Mucosa of descending colon (tissue), 3 donors: ENCODE measurements at places on chromosomes 12 and 14.
A peak's percentile ranks its signal among the peaks of the same experiment; 100 is the strongest.

DNA sequence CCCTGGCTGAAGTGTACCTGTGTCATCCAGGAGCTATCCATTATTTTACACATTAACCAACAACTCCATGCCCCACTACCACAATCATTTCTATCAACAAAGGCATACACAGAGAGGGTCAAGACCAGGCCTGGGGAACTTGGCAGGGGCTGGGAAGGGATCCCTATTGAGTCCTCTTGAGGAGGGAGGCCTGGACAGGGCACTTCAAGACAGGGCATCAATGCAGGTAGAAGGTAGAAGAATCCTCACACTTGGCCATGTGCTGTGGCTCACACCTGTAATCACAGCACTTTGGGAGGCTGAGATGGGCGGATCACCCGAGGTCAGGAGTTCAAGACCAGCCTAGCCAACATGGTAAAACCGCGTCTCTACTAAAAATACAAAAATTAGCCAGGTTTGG, 13.4 kb upstream of the ANKRD33 start:
- no peak for DNase-seq

DNA sequence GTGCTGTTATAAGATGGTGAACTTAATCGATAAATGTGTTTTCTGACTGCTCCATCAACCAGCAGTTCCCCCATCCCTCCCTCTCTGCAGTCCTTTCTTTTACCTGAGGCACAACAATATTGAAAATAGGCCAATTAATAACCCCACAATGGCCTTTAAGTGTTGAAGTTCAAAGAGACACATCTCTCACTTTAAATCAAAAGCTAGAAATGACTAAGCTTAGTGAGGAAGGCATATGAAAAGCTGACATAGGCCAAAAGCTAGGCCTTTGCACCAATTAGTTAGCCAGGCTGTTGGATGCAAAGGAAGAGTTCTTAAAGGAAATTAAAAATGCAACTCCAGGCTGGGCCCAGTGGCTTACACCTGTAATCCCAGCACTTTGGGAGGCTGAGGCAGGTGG, 43.7 kb downstream of the SAV1 start:
- no peak for DNase-seq

- no peak for DNase-seq
Observed at GRCh38 chr14:69580009-69580577, 5.4 kb upstream of the CCDC177 start.

- no peak for DNase-seq
Observed at GRCh38 chr14:29240066-29240465, 473.5 kb downstream of the FOXG1 start.

GRCh38 chr12:107287436-107288413, 194.4 kb upstream of the CRY1 start:
- DNase-seq: no peak

DNA sequence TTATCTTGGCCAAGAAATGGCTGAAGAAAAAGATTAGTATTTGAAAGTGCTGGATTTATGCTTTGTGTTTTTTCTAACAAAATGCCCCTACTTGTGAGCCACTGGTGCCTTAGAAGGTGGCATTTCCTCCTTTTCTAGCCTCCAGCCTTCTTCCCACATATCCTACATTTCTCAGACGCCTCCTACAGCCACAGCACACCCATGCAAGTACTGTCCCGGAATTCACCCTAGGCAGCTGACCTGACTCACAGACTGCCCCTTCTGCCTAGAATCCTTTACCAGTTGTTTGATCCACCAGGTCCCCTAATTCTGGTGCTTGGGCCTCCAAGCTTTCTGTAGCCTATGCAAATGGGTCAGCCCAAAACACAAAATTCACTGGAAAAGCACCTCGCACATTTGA, 166.0 kb downstream of the FOXN3 start:
- no peak for DNase-seq

DNA sequence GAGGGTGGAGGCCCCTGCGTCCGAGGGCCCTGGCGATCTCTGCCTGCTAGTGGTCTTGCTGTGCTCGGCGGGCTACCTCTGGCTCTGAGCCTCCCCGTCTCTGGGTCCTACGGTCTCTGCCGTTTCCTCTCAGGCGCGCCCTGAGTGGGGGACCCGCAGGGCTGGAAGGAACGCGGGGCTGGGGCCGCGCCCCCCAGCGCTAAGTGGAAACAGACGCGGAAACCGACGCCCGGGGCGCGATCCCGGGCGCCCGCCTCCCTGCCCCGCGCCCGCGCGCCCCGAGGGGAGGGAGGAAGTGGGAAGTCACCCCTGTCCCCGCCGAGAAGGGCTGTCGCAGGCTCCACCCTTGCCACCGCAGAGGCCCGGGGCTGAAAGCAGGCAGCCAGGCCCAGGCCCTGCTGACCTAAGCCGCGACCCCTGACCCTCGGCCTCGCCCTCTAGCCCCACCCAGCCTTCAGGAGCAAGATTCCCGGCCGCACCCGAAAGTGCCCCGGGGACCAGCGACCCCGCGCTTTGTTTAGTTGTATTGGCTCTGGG, 831 bp downstream of the CRIP1 start:
- peak; percentile 90 for DNase-seq

- DNase-seq: no peak
Observed at GRCh38 chr12:89597770-89598169, 71.9 kb upstream of the POC1B start.

DNA sequence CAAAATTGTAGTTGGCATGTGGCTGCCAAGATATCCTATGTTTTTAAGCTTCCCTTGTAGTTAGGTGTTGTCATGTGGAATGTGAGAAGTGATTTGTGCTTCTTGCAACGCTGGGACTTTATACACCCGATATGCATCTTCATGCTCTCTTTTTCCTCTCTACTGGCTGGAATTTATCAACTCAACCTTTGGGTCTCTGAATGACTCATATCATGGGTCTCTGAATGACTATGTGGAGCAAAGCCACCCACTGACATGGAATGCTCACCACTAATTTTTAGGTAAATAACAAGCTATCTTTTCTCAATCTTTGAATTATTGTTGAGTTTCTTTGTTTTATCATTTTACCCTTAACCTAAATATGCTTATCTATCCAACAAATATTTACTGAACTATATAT, 144.6 kb downstream of the ATP23 start:
- DNase-seq: no peak

DNA sequence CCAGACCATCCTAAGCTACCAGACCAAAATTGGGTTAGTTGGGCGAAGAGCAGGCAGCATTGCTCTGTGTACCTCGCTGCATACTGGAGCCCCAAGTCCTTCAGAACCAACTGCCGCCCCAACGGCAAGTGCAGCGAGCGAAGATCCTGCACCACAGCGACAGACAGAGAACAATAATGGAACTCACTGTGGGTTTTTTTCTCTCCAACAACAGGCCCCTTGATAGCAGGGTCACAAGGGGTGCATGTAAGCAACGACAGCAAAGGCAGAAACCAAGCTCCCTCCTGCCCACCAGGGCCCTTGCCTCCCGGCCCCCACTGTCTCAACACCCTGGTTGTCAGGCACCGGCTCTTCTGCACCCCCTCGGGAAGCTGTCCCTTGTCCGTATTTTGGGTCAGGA, 39.0 kb downstream of the RNF34 start:
- no peak for DNase-seq

DNA sequence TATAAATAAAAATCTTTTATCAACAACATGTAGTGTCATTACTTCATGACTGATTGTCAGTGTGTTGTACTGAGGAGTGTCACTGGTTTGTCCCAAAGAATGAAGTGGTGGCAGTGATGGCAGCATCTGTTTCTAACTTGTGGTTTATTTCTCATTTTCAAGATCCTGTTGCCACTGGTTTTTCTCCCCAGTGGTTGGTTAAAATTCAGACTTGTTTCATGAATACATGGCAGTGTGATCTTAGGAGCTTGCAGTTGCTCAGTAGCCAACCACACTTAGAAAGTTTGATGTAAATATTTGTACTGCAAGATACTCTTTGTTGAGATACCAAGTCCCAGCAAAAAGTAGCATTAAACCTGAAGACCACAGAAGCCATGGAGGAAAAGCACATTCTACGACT, 69.8 kb downstream of the PLEKHA5 start:
- no peak for DNase-seq

DNA sequence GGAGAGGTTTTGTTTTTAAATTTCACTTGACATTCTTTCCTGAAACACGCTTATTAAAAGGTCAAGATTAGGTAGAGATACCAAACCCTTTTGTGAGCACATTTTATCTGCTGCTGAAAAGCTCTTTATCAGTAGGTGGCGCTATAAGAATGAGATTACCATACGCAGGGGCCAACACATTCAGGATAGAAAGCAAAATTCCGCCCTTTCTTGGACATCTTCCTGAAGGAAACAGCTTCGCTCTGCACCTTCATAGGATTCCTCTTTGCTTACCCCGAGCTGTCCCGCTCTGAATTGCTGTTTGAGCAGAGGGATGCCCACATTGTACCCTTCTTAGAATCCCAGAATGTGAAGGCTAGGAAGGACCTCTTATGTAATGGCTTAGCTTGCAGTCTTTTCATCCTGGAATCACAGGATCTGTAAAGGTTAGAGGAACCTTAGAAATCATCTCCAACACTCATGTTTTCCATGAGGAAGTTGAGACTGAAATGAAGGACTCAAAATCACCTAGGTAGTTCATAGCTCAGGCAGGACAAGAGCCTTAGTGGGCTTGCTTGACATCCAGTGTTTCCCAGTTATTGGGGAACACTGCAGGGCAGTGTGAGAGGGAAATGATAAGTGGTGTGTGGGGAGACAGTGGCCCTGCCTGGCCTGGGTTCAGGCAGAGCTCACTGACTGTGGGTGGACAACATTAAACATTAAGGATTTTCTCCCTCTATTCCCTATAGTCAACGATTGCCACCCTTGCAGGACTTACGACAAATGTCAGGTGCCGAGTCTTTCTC, 38.7 kb upstream of the CRY1 start:
- DNase-seq: peak; percentile 50

GRCh38 chr14:84581041-84581440, 948.9 kb upstream of the FLRT2 start:
- DNase-seq: no peak
